ENCODE measurements at places on chromosomes 1 and 21.

- DNase-seq: no peak
Measured at GRCh38 chr1:55064071-55064581, 24.8 kb downstream of the PCSK9 start.

DNA sequence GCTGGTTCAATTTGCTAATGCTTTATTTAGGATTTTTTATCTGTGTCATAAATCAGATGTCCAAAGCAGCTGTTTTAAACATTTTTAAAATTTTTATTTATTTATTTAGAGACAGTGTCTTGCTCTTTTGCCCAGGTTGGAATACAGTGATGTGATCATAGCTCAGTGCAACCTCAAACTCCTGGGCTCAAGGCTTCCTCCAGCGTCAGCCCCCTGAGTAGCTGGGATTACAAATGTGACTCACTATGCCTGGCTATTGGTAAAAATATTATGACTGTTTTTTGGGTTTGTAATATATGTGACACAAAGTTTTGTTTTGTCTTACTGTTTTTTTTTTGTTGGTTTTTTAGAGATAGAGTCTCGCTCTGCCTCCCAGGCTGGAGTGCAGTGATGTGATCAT, 11.8 kb downstream of the ZBED6 start:
- DNase-seq: no peak

DNA sequence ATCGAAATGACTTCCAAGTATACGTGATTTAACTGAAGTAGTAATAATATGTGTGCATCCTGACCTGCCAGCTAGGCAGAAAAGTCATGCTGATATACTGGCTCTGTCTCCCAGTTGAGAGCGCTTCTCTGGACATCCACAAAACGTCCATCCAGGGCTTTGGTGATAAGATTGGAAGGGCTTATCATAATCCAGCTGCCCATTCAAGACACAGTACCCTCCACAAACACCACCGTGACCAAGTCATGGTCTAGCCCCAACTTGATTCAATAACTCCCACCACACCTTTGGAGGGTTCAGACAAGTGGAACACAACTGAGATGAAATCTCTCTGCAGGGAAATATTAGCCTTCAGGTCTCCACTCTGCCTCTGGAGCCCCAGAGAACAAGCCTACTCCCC, 76.2 kb downstream of the CD46 start:
- no peak for DNase-seq

- DNase-seq: no peak
Measured at GRCh38 chr1:175968486-175969172, 225.2 kb upstream of the TNR start.

DNA sequence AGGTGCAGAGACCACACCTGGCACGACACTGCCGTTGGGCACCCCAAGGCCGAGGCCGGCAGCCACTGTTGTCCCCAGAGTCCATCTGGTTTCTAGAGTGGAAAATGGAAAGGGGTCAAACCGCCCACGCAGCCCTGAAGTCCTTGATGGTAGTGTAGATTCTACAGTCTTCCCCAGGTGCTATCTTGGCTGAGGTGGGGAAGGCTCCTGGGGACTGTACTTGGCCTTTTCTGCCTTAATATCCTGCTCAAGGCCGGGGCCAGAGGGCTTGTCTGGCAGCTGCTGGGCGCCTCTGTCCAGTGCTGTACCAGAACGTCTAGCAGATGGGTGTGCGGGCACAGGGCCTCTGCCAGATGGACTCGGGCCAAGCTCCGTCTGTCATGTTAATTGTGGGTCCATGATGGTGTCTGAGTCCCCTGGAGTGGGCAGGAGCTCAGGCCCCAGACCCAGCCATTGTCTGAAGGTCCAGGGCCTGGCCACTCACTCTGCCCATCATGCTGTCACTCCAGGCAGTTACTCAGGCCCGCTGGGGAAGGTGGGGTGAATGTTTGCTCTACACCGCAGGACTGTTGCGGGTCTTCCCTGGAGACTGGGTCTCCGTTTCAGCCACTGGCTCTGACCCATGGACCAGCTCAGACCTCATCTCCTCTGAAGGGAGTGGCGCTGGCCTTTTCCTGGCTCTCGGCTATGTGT, 161.9 kb upstream of the COL6A1 start:
- DNase-seq: no peak

DNA sequence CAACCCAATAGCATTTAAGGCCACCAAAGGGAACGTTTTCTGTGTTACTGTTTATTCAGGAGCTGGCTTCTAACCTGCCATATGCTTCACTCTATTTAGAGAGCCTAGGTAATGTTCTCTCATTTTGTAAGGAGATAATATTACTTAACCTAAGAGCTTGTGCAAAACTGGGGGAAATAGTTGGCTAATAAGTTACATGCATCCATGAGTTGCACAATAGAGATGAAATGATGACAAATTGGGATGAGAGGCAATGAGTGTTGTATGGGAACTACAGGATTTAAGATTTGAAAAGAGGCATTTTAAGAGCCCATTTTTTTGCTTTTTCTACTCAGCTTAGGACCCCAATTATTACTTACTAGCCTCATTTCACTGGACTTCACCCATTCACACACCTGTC, 151.0 kb downstream of the ST6GALNAC3 start:
- no peak for DNase-seq

- DNase-seq: no peak
Measured at GRCh38 chr1:114428083-114428754, 82.8 kb downstream of the TRIM33 start.

DNA sequence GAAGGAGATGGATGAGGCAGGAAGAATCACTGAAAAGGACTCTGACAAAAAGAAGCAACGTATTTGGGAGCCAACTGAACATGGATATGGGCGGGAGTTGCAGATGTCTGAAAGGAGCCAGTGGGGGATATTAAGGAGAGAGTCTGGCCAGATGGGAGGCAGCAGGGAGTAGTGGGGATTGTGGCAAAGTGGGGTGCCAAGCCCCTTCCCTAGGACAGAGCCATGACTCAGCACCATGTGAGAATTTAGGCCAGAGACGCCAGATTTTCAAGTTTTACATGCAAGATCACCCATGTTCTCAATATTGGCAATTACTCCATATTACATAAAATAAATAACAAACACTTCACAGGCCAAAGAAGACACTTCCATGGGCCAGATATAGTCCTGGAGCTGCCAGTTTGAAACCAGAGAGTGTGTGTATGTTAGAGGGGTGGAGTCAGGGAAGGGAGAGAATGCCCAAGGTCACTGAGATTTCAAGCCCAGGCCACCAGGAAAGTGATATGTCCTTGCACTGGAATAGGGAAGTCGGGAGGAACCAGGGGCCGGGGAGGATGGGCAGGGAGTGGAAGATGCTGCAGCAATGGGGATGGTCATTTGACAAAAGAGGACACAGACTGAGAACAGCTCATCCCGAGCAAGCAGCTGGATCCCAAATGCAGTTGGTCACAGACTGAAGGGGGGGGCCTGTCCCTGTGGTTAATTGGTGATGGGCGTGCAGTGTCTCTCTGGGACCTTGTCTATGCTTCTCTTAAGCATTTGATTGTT, 23.5 kb downstream of the TMEM51 start:
- no peak for DNase-seq

GRCh38 chr1:243414152-243414494, 158.3 kb downstream of the SDCCAG8 start:
- no peak for DNase-seq

DNA sequence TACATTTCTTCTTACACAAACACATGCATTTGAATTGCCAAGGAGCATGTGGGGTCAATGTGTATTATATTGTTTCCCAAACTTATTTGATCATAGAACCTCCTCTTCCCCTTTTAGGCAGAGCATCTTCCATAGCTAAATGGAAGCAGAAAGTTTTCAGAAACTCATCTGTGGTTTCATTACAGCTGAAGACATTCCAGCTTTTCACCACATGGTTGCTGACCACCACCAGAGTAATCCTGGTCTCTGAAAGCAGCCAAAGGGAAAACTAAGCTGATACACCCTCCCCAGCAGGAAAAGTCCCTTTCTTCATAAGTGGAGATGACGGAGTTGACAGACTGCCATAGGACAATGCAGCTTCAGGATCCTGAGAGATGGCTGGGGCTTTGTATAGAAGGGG, 30.2 kb upstream of the OTUD3 start:
- DNase-seq: no peak

- DNase-seq: no peak
Measured at GRCh38 chr1:201838381-201838780, 9.4 kb downstream of the IPO9 start.

DNA sequence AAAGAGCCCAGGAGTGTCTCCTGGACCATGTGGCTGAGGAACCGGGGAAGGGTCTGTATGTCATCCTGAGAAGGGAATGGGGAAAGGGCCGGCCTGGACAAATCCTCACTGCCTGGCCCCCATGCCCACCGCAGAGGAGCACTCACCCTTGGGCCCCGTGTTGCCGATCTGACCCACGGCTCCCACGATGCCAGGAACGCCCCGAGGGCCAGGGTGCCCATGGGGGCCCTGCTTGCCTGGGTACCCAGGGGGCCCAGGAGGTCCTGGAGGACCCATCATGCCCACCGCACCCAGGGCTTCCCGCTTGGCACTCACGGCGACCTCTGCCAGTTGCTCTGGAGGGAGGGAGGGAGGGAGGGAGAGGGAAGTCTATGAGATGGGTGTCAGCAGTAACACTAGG, 14.6 kb downstream of the COL9A2 start:
- no peak for DNase-seq

DNA sequence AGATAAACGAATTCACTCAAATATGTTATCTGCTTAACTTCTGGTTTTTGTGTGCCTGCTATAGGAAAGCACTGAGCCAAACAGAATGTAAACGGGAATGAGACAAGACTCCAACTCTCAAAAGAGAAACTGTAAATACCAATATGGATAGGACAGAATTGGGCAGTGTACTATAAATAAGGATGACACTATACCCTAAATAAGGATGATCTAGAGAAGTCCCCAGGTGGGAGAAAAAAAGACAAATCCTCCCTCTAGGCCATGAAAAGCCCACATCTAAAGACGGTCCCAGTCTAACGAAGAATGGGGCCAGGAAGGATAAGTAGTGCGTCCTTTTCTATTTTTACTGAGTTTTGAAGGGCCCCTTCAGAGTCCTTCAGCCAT, 1.5 kb upstream of the GABPB2 start:
- DNase-seq: no peak

DNA sequence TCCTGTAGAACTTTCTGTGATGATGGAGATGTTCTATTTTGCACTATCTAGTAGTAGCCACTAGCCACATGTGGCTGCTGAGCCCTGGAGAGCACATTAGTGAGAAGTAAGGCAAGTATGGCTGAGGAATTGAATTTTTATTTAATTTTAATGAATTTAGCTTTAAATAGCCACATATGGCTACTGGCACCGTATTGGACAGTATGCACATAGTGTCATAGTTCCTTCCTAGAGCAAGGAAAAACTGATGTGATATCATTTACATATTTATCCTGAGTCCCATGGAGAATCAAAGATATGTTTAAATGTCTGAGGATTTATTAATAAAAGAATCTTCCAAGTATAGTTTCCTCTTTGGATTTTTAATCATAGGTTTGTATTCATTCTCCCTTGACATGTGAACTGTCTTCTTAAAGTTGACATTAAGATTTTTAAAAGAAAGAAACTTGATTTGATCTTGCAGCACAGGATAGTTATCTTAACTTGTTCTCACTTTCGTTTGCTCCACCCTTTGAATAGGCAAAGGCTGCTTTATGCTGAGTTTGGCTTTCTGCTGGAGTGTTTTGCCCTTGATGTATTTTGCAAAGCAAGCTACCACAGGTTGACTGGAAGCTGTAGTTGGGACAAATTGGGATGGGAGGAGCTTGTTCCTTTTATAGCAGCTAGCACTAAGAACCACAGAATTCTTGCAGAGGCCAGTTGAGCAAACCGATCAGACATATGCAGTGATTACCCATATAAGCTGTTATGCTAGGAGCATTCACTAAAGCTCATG, 129.7 kb downstream of the VPS13D start:
- DNase-seq: no peak

- no peak for DNase-seq
Measured at GRCh38 chr1:119840745-119841144, 29.5 kb upstream of the REG4 start.

DNA sequence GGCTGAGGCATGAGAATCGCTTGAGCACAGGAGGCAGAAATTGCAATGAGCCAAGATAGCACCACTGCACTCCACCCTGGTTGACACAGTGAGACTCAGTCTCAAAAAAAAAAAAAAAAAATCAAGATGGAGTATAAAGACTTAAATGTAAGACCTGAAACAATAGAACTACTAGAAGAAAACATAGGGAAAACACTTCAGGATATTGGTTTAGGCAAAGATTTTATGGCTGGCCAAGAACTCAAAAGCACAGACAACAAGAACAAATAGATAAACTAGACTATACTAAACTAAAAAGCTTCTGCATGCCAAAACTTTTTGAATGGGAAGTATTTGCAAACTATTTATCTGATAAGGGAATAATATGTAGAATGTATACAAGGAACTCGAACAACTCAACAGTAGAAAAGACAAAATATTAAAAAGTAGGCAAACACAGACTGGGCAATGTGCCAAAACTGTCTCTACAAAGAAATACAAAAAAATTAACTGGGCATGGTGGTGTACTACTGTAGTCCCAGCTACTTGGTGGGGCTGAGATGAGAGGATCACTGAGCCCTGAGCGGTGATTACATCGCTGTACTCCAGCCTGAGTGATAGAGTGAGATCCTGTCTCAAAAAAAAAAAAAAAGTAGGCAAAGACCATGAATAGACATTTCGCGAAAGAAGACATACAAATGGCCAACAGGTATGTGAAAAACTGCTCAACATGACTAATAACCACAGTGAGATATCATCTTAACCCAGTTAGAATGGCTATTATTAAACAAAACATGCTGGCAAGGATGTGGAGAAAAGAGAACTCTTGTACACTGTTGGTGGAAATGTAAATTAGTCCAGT, 25.3 kb downstream of the DTL start:
- DNase-seq: no peak

DNA sequence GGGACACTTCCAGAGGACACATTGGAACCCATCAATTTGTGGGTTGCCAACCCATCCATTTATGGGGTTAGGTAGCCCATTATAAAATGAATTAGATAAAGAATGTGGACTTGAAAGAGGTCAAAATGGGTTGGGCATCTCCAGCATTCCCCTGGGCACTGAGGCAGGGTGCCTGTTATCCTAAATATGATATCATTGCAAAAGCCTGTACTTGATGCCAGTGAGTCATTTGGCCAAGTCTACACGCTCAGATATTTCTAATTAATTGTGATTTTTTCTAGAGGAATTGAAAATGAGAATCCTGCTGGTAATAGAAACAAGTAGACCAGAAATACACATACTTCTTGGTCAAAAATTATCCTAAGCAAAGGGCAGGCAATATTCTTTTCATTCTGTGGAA, 21.9 kb upstream of the NBL1 start:
- DNase-seq: no peak

GRCh38 chr21:33698087-33698860, 56.0 kb downstream of the ITSN1 start:
- DNase-seq: no peak

- no peak for DNase-seq
Measured at GRCh38 chr1:109627692-109628399, 8.2 kb downstream of the AMPD2 start.

DNA sequence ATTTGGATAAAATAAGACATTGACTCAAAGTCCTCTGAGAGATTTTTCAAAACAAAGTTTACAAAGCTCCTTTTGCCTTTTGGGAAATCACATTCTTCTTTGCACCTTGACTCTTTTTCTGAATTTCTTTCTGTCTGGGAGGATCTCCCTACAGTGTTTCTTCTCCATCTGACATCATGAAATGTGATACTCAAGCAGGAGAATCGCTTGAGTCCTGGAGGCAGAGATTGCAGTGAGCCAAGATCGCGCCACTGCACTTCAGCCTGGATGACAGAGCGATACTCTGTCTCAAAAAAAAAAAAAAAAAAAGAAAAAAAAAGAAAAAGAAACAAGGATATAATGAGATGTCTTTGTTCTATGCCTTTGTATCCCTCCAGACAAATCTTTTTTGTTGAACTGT, 13.3 kb upstream of the GRIK1 start:
- DNase-seq: no peak

Data from stimulated activated CD4-positive, alpha-beta T cell treated with anti-CD3 and anti-CD28 coated beads, Interleukin-12 subunit alpha, Interleukin-12 subunit beta, amount 100 ng/mL, for 4 hours (primary cell).